ENCODE measurements at places on chromosomes 13 and 19.
A peak's percentile ranks its signal among the peaks of the same experiment; 100 is the strongest.

GRCh38 chr19:532561-533363, 1.2 kb downstream of the CDC34 start:
- no peak for DNase-seq

DNA sequence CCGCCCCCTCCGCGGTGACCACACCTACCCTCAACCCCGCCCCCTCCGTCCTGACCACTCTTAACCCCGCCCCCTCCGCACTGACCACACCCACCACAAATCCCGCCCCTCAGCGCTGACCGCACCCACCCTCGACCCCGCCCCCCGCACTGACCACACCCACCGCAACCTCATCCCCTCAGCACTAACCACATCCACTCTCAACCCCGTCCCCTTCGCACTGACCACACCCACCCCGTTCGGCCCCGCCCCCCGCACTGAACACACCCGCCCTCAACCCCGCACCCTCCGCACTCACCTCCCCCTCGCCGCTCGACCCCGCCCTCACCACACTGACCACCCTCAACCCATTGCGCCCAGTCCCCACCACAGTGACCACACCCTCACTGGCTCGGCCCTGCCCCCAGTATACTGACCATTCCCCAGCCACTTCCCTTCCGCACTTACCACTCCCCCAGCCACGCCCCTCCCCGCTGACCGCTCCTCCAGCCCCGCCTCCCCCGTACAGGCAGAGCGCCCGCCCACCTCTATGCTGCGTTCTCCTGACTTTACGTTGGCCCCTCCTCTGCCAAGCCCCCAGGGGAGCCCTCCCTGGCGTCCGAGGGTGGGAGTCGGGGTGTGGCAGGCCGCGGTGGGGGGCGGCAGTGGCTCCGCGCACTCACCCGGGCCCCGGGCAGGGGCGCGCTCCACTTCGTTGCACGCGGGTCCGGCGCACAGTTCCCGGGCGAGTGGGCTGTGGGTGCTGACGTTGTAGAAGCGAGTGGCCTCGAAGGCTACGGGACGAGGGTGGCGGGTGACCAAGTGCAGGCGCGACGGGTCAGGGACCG, 8.4 kb downstream of the F2RL3 start:
- DNase-seq: peak; percentile 94

GRCh38 chr13:76132532-76132931, 496.4 kb downstream of the LMO7 start:
- no peak for DNase-seq

GRCh38 chr19:18220632-18221275, 5.5 kb downstream of the PDE4C start:
- no peak for DNase-seq

GRCh38 chr19:54147676-54148075, 10.1 kb downstream of the CNOT3 start:
- no peak for DNase-seq

GRCh38 chr13:69418319-69418718, 689.3 kb upstream of the ATXN8OS start:
- no peak for DNase-seq
